ENCODE measurements at places on chromosomes 11 and 22.

DNA sequence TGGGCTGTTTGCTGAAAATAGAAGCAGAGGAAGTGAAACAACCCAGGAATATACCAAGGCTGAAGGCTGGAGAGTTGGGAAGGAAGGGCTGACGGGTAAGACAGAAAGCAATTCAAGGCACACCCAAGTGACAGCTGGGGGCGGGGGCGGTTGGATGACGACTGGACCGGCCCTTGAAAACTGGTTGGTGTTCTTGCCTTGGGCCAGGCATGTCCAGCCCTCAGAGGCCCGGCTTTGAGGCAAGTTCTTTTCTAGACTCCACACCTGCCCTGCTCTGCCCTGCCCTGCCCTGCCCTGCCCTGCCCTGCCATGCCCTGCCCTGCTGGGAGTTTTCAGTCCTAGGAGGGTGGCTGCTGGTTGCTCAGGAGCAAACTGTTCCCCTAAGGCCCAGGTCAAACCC, 34.2 kb upstream of the CACNG2 start:
- DNase-seq, result no peak

GRCh38 chr11:372809-373715, 3.8 kb downstream of the B4GALNT4 start:
- no peak for DNase-seq

- peak; percentile 84 for DNase-seq
Measured at GRCh38 chr11:44065841-44066731, at the start of gene ACCS. ACCS (plus strand) TSS chr11:44066270; CDS start chr11:44067628, 1,358 bp downstream.

GRCh38 chr22:38077096-38077495, 6.9 kb downstream of the SLC16A8 start:
- no peak for DNase-seq

GRCh38 chr11:59416613-59417012, 9.6 kb downstream of the OR5A2 start:
- no peak for DNase-seq

GRCh38 chr22:44200451-44200850, 19.7 kb downstream of the PARVG start:
- no peak for DNase-seq

GRCh38 chr22:47022475-47022874, 260.0 kb downstream of the TBC1D22A start:
- DNase-seq, result no peak

DNA sequence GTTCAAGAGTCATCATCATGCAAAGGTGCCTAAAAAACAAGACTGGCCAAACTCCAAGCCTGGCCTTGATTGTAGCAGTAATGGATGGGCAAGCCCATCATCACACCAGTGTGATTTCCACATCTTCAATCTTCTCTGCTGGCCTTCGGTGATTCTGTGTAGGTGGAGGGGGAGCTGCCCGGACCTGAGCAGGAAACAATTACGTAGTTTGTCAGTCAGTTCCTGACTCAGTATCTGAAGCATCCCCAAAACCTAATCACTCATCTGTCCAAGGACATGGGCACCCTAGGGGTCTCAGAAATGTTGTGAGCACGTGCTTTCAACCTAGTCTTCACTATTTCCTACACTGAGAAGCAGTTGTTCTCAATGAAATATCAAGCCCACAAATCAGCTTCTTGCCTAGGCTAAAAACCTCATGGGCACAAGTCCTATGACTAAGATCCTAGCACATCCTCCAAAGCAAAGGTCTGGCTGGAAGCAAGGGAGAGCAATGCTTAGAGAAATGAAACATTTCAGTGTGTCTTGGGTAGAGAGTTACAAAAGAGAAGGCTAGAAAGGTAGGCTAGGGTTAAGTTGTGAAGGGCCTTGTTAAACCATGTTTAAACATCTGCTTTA, 24.6 kb downstream of the ATG16L2 start:
- no peak for DNase-seq

- DNase-seq, result no peak
Measured at GRCh38 chr11:86800960-86801272, 574 bp downstream of the PRSS23 start.

DNA sequence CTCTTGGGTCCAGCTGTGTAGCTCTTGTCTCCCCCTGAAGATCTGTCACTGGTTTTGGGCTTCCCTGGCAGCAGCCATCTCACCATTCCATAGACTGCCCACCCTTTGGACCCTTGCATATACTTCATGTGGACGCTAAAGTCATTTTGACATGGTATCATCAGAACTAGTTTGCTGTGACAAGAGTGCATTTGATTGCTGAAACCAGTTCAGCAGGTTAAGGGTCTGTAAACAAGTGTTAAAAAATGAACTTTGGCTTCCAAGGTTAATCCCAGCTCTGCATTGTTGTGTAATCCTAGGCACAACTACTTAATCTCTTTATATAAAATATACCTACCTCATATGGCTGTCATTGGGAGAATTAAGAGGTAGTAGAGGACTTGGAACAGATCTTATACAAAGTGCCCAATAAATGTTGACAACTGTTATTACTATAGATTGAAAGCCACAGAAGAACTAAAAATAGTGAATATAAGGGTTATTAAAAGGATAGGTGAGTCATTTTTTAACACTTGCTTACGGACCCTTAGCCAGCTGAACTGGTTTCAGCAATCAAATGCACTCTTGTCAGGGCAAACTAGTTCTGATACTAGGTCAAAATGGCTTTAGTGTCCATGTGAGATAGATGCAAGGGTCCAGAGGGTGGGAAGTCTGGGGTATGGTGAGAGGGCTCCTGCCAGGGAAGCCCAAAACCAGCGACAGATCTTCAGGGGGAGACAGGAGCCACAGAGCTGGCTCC, 29.4 kb downstream of the CCDC90B start:
- no peak for DNase-seq

- DNase-seq, result no peak
Measured at GRCh38 chr11:14132312-14132711, 169.8 kb downstream of the SPON1 start.

- peak; percentile 5 for DNase-seq
Measured at GRCh38 chr11:15770798-15771414, 585.4 kb downstream of the SOX6 start.

DNA sequence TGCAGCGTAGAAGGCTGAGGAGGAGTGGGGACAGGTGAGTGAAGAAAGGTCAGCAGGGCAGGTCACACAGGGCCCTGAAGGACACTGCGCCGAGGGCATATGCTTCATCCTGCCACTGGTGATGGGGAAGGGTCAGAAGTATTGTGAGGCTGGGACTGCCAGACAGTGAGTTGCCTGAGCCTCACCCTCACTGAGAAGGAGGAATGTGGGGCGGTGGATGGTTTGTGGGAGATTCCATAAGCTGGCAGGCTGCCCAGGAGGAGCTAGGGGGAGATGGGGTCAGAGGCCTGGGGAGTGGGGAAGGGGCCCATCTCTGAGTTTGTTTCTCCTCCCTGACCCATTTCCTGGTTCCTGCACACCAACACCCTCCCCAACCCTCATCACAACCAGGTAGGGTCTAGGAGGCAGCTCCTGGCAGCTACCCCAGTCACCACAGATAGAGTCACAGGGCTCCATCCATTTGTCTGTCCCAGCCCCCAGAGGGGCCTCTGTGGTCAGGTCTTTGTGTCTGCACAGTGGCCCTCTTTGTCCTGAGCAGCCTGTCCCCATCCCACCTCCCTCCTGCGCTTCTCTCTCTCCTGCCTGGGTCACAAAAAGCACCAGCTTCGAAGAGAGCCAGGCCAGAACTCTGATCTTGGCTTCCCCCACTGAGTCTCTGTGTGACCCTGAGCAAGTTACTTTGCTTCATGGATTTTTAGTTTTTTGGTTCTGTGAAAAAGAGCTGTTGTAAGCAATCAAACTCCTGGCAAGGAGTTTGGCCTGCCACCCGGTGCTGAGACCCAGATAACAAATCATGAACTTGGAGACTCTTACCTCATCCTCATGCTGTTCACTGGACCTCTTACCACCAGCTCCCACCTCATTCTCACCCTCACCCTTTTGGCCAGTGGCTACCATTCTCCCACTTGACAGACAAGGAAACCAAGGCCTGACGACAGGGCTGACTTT, 4.6 kb upstream of the P2RY2 start:
- no peak for DNase-seq

DNA sequence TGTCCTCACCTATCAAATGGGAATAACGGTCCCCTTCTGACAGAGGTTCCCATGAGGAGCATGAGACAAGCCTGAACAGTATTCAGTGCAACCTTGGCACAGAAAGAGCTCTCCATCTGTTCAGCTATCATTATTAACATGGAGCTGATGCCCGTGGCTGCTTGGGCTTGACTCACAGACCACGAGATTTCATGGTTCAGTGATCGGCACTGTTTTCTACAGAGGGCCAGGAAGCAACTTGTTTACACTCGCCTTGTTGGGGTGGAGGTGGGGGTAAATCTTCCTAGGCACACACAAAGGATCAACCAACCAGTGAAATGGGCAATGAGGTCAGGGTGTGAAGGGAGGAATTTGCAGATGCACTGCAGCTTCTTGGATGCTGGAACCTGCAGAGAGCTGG, 88.2 kb downstream of the CWC15 start:
- DNase-seq, result no peak

DNA sequence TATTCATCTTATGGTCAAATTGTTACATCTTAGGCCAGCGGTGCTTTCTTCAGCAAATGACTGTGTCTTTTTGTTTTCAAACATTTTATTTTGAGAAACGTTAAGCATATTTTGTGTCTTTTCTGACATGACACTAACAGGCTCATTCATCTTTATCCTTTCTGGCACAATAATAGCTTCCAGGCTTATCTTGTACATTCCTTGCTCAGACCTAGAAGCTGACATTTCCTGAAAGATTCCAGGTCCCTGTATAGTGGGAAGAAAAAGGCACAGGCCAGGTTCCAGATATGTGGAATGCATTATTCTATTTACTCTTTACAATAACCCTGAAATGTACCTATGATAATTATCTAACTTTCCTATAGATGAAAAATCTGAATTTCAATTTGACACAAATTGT, 379.1 kb upstream of the B3GAT1 start:
- DNase-seq, result no peak

DNA sequence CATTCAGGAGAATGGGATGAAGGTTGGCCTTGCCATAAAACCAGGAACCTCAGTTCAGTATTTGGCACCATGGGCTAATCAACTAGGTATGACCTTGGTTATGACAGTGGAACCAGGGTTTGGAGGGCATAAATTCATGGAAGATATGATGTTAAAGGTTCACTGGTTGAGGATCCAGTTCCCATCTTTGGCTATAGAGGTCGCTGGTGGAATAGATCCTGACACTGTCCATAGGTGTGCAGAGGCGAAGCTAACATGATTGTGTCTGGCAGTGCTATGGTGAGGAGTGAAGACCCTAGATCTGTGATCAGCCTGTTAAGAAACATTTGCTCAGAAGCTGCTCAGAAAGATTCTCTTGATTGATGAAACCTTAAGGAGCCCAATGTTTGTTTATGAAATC, 5.7 kb downstream of the NF2 start:
- no peak for DNase-seq

DNA sequence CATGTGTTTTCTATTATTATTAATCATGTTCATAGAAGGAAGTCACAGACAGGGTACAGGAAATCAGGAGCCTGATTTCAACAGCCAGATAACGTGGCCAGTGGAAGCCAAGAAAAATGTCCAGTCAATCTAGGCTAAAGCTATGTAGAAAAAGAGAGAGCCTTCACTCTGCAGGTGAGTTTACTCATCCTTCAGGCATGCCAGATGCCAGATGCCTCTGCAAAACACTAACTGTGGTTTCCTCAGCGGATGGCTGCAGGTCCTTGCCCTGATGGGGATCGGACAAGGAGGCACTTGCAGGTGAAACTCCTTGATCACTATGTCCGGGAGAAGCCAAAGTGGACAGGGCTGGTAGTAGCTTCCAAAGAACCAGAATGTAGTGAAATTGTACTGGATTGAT, 962.3 kb upstream of the RAG2 start:
- DNase-seq, result no peak

DNA sequence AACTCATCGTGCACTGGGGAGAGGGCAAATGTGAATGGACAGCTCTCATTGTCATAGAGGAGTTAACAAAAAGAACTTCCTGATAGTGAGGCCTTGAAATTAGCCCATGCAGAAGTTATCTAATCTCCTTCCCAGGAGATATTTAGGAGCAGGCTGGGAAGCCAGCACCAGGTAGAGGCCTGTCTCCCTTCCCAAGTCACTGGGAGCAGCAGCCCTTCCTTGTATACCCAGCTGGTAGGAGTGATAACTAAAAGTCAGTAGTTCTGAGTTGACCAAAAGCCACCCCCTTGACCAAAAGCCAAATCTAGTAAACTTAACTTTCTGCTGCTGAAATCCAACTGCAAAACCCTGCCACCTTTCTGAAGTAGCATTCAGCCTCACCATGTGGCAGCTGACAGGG, 1.4 kb upstream of the BACE1-AS start:
- DNase-seq, result no peak

DNA sequence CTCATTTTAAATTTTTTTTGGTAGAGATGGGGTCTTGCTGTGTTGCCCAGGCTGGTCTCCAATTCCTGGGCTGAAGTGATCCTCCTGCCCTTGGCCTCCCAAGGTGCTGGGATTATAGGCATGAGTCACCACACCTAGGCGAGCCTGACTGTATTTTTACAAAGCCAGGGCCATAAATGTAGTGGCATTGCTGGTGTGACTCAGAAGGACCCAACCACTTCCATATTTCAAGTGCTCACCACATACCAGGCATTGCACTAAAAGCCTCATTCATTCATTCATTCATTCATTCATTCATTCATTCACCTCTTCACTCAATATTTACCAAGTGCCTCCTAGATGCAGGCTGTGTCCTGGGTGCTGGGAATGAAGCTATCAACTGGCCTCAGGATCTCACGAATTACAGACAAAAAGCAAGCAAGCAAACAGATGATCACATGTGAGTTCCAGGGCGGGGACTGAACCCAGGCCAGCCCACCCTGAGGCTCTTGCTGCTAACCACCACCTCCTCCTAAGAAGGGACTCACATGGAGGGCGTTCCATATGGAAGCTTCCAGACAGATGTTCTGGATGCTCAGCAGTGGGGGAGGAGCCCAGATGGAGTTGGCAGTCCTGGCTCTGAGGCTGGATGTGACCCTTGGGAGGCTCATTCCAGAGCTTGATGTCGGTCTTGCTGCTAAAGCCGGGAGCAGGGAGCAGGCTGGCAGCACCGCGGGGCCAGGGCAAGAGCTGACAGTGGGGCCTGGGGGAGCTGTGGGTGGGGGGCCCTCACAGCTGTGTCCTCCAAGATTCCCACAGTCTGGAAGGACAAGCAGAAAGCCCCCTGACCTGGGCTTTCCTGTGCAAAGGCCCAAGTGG, 158.8 kb downstream of the CTTN start:
- DNase-seq, result no peak

GRCh38 chr11:17412488-17413180, 24.2 kb upstream of the KCNJ11 start:
- DNase-seq, result no peak

GRCh38 chr11:288478-289397, at the start of gene PGGHG:
PGGHG (plus strand) TSS chr11:289126; CDS start chr11:289817, 691 bp downstream.
- DNase-seq, result peak; percentile 40

GRCh38 chr11:75874684-75875341, 59.8 kb downstream of the UVRAG start:
- no peak for DNase-seq

DNA sequence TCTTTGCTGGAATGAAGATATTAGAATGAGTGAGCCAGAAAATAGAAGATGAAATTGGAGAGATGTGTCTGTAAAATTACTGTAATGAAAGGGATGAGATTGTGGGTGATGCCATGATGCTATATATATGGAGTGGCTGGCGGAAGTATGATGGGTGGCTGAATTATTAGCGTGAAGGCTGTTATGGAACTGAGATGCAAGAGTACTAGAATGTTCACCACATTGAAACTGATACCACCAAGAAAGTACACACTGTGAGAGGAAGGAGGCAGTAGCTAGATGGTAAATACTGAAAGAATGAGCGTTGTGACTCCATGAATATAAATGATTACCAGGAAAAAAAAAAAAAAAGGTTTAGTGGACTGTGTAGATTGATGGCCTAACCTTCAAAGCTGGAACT, 411.9 kb downstream of the CNTN5 start:
- DNase-seq, result no peak

Measured in SW 1271 (cell line).